GF-D8 (cell line): ENCODE measurements at places on chromosomes 6 and 20.

- DNase-seq: no peak
Observed at GRCh38 chr6:149895048-149895590, 2.8 kb downstream of the RAET1E start.

GRCh38 chr6:83442752-83443151 lies 11.9 kb upstream of the ME1 start:
- peak; percentile 97 for DNase-seq

DNA sequence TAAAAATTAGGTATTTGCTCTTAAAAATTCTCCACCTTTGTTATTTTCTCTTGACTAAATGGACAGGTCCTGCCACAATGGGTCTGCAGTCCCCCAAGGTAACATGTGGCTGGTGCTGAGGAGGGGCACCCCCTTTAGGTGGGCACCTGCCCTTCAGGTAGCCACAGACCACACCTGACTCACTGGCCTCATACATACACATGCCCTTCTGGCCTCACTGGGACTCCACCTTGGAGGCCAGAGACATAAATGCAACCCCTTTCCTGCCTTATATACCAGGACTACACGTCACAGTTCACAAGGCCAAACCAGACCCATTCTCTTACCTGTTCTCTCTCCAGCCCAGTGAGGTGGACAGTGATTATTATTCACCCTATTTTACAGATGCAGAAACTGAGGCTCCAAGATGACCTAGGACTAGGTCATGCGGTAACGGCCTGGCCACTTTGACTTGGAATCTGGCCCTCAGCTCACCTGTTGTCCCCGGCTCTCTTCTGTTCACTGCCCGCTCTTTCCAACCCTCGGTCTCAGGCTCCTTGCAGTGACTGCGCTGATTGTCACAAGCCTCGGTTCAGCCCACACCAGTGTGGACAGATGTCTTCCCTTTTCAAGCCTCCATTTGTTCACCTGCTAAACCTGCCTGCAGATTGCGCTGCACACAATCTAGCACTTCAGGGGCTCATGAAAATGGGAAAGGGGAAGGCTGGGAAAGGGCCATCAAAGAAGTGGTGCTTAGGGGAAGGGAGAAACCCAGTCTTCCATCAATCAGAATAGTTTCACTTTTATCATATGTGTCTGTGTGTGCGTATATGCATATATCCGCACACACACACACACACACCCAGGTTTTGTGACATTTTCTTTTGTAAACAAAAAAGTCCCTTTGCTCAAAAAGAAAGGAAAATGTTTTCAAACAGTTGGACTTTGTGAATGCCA lies 121.7 kb downstream of the BCAS1 start:
- DNase-seq: no peak

DNA sequence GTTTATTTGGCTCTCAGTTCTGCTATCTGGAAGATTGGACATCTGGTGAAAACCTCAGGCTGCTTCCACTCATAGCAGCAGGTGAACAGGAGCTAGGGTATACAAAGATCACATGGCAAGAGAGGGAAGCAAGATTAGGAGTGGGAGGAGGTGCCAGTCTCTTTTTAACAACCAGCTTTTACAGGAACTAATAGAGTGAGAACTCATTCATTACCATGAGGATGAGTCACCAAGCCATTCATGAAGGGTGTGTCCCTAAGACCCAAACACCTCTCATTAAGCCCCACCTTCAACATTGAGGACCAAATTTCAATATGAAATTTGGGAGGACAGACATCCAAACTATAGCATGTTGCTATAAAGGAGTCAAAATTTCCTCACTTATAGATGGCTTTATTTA lies 85.4 kb upstream of the HCRTR2 start:
- no peak for DNase-seq

DNA sequence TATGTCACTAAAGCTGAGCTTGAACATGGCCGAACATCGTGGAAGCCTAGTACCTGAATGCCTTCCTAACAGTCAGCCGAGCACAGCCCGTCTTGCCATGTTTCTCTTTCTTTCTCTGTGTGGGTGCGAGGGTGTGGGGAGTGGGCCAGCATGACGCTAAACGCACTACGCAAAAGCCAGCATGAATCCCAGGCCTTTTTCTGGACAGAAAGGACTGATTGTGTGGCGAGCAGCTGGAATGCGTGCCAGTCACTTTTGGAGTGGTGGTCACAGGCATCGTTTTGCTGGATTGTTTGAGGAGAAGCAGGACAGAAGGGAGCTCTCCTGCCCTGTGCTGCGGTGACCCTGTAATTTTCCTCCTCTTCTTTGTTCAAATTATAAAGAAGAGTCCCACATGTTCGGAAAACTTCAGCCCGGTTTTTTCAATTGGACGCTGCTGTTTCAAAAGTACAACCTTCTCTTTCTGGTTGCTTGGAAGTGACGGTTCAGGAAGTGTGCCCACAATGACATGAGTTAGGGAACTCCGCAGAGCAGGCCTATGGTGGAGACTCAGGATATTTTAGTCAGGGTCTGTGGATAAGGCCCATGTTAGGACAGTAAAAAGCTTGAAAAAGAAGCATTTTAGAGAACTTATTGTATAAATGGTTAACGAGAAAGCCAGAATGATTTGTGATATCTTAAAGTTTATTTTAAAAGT lies 54.3 kb downstream of the PDE7B start:
- no peak for DNase-seq

DNA sequence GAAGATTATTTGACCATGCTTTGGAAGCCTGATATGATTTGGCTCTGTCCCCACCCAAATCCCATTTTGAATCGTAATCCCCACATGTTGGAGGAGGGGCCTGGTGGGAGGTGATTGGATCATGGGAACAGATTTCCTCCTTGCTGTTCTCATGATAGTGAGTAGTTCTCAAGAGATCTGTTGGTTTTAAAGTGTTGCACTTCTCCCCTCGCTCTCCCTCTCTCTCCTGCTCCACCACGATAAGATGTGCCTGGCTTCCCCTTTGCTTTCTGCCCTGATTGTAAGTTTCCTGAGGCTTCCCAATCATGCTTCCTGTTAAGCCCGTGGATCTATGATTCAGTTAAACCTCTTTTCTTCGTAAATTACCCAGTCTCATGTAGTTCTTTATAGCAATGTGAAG lies 21.7 kb upstream of the FAM217A start:
- DNase-seq: no peak

- DNase-seq: no peak
Observed at GRCh38 chr6:83600459-83600858, 88.1 kb downstream of the PRSS35 start.

- no peak for DNase-seq
Observed at GRCh38 chr6:128111096-128111495, 210.2 kb upstream of the THEMIS start.

DNA sequence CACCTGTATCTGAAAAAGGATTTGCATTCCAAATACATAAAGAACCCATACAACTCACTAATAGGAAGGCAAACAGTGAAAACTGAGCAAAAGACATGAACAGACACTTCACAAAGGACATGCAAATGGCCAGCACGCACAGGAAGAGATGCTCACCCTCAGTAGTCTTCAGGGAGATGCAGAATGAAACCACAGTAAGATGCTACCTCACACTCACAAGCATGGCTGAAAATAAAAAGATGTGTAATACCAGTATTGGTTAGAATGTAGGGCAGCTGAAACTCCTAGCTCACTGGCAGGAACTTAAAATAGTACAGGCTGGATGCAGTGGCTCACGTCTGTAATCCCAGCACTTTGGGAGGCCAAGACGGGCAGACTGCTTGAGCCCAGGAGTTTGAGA lies 64.6 kb downstream of the SNX5 start:
- DNase-seq: no peak

- DNase-seq: no peak
Observed at GRCh38 chr6:157717340-157717748, 105.7 kb upstream of the SNX9 start.

DNA sequence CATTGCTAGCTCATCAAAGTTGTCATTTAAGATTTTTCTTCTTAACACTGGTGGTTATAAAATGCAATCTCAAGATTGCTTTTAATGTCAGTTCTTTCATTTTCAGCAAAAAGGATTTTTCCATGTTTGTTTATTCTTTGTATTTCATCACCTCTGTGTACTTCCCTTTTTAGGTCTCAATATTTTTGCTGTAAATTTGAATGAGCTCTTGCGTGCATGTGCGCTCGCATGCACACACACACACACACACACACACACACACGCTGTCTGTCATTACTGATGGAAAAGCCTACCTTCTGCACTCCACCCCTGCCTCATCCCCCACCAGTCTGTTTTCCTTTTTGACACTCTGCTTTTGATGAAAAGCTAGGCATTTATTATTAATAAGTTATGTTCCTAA lies 85.3 kb upstream of the FYN start:
- no peak for DNase-seq
